ENCODE measurements at places on chromosomes 11 and 22.

GRCh38 chr22:39991159-39991860 is 3.4 kb upstream of the FAM83F start:
- DNase-seq, result no peak

DNA sequence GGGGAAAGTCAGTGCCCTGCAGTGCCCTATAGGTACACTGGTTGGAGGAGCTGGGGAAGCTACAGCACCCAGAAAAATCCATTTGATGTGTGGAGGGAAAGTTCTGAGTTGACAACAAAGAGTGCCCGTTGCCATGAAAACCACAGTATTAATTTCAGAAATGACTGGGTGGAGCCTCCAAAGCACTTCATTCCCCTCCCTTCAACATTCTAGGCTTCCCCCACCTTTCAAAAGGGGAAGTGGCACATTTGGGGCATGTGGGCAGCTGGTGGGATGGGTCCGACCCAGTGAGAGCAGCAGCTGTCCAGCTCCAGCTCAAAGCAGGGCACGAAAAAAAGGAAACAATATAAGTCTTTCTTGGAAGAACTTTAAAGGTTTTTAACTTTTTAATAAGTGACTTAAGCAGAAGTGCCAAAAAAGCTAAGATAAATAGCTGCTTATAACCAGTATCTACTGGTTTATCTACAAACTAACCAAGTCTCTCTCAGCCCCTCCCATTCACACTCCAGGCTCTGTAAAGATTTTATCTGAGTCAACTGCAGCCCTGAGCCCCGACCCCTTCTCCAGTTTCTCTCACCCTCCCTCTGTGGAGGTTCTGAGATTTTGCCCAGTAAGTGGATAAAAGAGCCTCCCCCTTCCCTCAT is 9.0 kb upstream of the AHNAK start:
- no peak for DNase-seq

GRCh38 chr22:44372611-44373010 is 59.9 kb upstream of the SHISAL1 start:
- no peak for DNase-seq

DNA sequence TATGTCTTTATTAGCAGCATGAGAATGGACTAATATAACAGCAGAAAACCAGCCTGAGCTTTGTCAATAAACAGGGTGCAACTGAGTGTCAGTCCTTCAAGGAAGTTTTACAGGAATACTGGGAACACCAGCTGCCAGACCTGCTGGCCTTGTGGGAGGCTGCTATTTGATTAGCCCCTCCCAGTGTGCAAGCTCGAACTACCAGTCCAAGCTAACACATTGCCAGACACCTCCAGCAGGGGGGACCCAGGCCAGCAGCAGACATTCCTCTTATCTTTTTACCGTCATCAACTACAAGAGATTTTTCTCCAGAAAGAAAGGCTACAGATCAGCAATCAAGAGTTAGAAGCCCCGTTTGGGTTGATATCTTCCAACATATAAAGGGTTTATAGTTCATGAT is 942.8 kb upstream of the TENM4 start:
- no peak for DNase-seq

- no peak for DNase-seq
Measured at GRCh38 chr22:24976442-24977218, 24.1 kb downstream of the KIAA1671 start.
